ENCODE measurements at places on chromosomes 11 and 22. TPM values are rescaled to one million over a fixed set of nuclear protein-coding genes. Genes with fewer than 3 reads are reported as not detected.

DNA sequence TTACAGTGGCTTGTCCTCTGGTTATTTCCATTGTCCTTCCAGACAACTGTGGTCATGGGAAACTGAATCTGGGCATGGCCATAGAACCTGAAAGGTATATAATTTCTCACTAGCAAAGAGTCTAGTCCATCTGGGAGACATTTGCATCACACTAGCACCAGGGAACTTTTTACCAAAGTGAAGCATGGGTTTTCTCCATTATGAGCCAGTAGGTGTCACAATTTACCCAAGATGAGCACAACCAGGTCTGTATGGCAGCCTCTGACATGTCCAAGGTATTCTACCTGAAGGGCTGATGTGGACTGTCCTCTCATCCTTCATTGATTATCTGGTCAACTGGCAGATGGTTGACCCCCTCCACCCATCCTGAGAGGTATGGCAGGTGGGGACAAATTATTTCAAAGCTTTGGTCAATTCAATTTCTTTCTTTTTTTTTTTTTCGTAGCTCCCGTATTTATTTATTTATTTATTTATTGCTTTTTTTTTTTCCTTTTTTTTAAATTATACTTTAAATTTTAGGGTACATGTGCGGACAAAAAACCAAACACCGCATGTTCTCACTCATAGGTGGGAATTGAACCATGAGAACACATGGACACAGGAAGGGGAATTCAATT lies 425.9 kb downstream of the TMEM135 start:
- DNase-seq, result no peak

DNA sequence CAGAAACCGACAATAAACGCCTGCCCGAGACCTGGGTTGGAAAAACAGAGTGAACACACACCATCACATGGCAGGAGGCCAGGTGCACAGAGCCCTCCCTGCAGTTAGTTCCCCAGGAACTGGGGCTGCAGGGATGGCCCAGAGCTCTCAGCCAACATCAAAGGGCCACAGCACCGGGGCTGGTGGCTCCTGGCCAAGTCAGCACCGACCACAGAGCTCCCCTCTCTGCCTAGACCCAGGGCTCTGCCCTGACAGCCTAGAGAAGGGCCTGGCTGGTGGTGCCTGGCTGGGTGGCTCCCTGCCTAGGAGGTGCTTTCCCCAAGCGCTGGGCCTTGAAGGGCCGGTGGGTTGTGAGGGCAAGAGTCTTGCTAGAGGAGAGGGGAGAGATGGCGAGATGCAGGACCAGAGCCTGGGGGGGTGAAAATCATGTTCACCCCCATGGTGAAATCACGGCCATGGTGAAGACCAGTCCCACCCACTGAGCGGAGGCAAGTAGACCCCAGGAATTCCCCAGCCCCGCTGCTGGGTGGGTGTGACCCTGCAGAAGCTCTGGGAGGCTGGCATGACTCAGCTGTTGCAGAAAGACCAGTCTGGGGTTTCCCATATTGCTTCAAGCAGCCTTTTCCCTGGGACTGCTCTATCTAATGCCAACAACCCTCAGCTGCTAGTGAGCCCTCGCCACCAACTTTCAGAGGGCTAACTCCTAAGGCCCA lies 7.2 kb upstream of the BID start:
- DNase-seq, result no peak

TIMP3 gene
- total RNA-seq, result 36.2 TPM

- DNase-seq, result no peak
Observed at GRCh38 chr22:41888627-41889200, 26.2 kb downstream of the SHISA8 start.

DNA sequence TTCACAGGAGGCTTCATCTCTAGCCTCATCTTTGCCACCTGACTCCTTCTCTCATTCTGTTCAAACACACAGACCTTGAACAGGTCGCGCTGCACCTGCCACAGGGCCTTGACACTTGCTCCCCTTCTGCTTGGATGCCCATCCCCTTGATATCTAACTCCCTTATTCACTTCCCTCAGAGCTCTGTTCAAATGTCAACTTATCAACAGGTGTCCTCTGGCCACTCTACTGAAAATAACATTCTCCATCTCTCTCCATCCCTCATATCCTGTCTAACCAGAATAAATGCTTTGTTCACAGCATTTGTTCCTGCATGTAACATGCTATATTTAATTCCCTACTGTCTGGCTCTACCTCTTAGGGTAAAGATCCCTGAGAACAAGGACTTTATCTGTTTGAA lies 67.2 kb upstream of the DRD2 start:
- no peak for DNase-seq

DNA sequence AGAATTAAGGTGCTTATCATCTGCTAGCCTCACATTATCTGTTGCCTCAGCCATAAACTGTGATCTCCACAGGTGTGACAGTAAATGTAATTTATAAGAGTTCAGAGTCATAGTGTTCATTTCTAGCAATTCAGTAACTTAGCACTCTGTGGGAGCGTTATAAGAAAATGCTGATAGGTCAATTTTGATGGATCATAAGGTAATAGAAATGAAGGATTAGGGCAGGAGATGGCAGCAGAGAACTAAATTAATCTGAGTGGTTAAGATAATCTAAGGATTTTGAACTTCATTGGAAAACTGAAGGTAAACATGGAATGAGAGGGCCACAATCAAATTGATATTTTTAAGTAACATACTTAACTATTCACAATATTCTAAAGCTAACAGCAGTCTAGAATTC lies 26.5 kb upstream of the SLC22A9 start:
- no peak for DNase-seq

- DNase-seq, result no peak
Observed at GRCh38 chr22:37684803-37685615, 1.1 kb upstream of the NOL12 start.

DNA sequence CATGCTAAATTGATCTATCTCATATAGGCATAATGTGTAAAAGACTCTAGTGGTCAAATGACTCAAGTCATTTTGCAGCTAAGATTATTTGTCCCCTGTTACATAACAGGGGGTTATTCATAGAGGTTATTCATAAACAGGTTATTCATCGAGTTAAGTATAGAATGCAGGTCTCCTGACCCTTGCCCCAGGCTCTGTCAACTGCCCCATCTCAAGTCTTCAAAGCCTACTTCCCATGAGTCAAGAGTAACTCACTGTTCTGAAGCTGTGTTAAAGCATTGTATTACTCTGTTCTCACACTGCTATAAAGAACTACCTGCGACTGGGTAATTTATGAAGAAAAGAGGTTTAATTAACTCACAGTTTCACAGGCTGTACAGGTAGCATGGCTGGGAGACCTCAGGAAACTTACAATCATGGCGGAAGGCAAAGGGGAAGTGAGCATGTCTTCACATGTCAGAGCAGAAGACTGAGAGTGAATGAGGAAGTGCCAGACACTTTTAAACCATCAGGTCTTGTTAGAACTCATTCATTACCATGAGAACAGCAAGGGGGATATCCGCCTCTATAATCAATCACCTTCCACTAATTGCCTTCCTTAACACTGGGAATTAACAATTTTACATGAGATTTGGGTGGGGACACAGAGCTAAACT lies 226.2 kb upstream of the BLID start:
- DNase-seq, result no peak

GRCh38 chr11:71244116-71244810 lies 8.1 kb downstream of the SHANK2 start:
- no peak for DNase-seq

DNA sequence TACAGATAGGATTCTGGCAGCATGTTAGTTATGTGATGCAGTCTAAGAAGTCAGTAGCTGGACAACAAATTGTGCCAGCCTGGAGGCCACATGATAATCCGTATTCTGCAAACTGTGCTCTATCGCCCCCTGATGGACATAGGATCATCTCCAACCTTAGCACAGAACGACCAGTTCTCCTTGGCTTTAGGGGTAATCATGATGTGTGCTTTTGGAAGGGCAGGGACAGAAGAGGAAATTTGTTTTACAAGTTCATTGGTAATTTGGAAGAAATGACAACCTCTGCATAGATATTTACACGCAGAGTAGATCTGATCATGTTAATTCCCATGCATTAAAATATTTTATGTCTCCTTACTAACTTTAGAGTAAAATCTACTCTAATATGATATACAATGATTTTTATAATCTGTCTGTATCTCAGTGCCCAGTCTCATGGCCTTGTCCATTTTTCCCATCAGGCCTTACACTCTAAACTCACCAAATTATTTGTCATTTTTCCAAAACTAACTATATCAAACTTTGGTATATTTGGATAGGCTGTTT lies 12.1 kb downstream of the OR10D3 start:
- DNase-seq, result no peak

DNA sequence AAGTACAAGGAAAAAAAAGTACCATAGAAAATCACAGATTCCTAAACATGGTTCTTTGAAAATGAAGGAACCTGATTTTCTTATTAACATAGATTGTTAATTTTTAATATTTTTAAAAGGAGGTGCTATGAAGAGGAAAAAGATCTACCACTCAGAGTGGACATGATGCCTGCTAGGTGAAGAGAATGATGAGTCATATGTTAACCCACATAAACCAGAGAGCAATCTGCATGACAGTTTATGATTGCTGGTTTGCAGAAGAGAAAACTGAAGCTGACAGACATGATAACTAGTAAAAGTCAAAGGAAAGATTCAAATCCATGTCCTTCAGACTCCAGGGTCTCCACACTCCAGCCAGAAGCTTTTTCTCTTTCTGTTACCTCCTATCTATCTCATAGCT lies 1231.7 kb downstream of the LRRC4C start:
- no peak for DNase-seq

NEFH gene
- 0.62 TPM for total RNA-seq
